ENCODE measurements at places on chromosomes 3 and 15.

- DNase-seq, result peak; percentile 38
These were observed 425 bp upstream of the FYTTD1 start for GRCh38 chr3:197749315-197749600.

- no peak for DNase-seq
These were observed 15.8 kb downstream of the CX3CR1 start for GRCh38 chr3:39264053-39264452.

DNA sequence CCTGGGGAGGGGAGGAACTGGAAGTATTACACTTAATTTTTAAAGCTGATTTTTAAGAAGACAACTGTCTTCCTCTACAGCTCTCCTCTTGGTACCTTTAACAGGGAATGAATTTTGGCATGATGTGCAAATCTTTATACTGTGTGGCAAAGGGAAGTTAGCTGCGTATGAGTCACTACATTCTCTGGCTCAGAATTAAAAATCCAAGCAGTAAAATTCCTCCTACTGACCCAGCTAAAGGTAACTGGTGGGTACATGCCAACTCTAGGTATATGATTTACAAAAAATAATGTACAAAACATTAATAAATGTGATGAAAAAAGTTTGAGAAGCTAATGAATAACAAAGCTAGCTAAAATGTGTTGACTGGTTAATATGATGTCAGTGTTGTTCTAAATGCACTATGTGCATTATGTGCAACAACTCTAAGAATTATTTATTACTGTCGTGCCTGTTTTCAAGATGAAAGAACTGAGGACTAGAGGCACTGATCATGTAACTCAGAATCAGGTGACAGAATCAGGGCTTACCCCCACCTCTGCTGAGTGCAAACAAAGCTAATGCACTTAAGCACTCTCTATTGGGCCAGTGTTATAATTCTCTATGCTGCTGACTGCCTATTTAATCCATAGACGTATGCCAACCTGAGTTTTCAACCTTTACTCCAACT, 194.7 kb upstream of the CADPS start:
- DNase-seq, result no peak

DNA sequence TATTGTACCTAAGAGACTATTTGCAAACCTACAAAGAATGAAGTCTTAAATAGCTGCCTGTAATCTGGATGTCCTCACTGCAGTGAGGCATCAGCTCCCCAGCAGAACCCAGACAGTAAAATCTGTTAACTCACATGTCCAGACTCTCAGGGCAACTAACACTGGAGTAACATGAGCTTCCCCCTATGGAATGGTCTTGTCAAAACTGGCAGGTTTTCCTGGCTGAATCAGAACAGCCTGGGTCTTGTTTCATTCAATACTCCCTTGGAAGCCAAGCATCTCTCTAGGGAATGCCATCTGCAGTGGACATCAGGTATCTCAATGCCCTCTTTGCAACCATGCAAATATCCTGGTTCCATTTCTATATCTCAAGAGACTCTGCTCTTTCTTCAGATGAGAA, 24.4 kb downstream of the PTPN9 start:
- DNase-seq, result no peak

DNA sequence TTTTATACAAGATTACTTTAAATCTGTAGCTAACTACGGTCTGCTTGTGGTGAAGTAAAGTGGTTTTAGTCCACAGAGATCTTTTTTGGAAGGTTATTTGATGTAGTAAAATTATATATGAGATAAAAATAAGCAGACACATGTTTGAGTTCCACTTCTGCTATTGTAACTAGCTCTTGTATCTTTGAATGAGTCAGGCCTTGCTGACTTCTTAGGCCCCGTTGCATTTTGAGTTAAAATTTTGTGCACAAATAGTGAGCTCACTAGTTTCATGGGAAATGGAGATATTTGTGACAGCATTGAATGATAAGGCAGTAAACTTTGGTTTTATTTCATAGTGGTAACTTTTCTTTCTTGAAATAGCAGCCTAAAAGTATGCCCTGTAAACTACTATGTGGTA, 42.6 kb downstream of the ARIH1 start:
- peak; percentile 19 for DNase-seq

DNA sequence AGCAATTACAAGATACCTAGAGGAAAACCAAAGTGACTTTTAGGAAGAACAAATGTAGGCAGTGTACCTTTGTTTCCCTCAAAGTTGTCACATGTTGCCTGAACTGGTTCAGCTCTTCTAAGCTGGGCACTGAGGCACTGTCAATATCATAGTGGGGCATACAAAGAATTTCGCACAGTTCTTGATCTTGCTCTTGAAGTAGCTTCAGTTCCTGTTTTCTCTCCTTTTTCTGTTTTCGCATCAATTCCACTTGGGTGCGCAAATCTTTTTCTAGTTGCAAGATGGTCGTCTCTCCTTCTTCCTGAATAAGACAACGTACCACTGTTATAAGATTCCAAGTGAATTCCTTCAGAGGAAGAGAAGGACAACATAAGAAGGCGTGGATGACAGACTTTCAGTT, 12.7 kb downstream of the PRC1 start:
- DNase-seq, result no peak

GRCh38 chr15:75456710-75457109, 5.2 kb upstream of the SIN3A start:
- peak; percentile 37 for DNase-seq

DNA sequence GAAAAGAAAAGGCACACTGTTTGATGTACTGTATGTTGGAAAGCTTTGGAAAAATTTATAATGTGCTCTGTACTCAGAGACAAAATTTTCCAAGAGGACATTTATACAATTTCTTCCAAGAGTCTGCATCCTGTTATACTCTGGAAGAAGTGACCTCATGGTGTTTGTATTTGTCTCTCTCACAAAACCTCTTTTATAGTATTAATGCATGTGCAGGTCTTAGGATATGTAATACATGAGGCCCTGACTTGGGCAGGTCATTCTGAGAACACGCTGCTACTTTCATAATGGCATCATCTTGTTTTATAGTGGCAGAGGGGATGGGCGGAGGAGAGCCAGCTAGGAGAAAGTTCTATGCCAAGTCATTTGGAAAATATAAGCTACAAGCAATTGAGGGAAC, 72.0 kb upstream of the P3H2 start:
- no peak for DNase-seq
